ENCODE measurements at places on chromosomes 5 and 9.

DNA sequence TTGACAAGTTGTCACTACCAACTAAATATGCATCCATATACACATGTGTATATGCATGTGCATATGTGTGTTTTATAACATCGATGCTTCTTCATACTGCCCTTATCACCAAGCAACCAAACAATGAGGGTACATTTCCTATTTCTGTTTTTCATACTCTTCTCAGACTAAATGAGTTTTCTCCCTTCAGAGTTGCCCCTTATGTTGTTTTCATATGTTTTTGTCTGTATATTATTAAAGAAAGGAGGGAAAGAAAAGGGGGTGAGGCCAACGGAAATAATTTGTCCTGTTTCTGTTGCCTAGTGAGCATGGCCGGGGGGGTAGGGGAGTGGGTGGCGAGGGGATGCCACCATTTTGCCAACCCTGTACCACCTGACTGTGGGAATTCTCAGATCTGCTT is 28.8 kb upstream of the NFIB start:
- no peak for DNase-seq

- DNase-seq, result no peak
Measured at GRCh38 chr5:14977058-14977685, 105.6 kb upstream of the ANKH start.

GRCh38 chr9:14417237-14417636 is 103.3 kb upstream of the NFIB start:
- no peak for DNase-seq

GRCh38 chr9:38082446-38083287 is 13.6 kb upstream of the SHB start:
- DNase-seq, result no peak

Data from glomerular endothelial cell (primary cell).